GM12865 (cell line): ENCODE measurements at places on chromosomes 13 and 19.
A peak's percentile ranks its signal among the peaks of the same experiment; 100 is the strongest.

DNA sequence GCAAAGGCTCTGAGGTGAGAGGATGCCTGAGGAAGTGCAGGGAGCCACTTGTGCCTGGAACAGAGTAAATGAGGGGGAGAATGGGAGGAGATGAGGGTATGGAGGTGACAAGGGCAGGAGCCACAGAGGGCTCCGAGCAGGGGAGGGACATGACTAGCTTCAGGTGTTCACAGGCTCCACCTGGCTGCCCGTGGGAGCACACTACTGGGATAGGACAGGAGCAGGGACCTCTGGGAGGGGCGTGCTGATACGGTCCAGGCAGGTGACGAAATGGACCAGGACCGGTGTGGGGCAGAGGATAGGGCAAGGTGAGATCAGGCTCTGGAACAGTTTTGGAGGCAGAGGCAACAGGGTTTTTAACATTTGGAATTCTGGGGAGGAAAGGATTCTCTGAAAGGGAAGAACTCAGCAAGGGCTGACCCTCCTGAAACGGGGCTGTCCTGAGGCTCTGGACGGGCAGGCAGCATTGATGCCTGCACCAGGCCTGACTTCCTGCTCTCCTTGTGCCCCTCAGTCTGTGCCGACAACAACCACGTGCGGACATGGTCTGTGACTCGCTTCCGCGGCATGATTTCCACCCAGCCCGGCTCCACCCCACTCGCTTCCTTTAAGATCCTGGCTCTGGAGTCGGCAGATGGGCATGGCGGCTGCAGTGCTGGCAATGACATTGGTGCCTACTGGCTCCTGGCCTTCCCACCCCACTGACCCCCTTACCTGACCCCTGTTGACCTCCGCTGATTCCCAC is 11.6 kb downstream of the SHKBP1 start:
- no peak for DNase-seq

GRCh38 chr19:12956446-12957388 is at the start of gene GADD45GIP1:
GADD45GIP1 (minus strand) TSS chr19:12957223; CDS start chr19:12957212, 11 bp downstream.
- DNase-seq, result peak; percentile 92

GRCh38 chr13:83272076-83272475 is 610.2 kb downstream of the SLITRK1 start:
- DNase-seq, result no peak

GRCh38 chr13:92054389-92054788 is 656.0 kb downstream of the GPC5 start:
- no peak for DNase-seq

DNA sequence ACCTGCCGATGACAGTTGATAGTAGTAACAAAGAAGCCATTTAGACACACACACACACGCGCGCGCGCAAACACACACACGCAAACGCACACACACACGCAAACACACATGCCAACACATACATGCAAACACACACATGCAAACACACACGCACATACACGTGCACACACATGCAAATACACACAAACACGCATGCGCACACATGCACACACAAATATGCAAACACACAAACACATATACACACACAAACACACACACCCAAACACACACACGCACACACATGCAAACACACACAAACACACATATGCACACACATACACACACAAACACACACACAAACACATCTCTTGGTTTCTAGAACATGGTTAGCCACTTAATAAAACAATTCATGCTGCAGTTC is 50.1 kb downstream of the ZNF557 start:
- DNase-seq, result no peak
